ENCODE measurements at places on chromosomes 11 and 22.
A peak's percentile ranks its signal among the peaks of the same experiment; 100 is the strongest.

- no peak for DNase-seq
These were observed 59.0 kb upstream of the KCNQ1OT1 start for GRCh38 chr11:2758751-2759150.

DNA sequence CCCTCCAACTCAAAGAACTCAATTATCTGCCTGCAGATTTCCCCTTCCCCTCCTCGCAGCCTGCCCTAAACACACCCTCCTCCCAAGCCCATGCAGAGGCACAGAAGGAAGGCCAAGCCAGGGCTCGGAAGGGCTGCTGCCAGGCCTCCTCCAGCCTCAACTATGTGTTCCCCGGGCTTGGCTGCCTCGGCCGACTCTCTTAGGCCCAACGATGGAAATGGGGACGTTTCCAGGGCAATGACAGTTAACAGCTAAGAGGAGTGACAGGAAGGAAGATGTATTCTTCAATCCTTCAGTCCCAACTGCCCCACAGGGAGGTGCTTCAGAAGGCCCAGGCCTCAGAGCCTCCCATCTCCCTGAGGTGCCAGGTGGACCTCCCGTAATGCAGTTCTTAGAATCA, 104.0 kb upstream of the AKIP1 start:
- DNase-seq = no peak

DNA sequence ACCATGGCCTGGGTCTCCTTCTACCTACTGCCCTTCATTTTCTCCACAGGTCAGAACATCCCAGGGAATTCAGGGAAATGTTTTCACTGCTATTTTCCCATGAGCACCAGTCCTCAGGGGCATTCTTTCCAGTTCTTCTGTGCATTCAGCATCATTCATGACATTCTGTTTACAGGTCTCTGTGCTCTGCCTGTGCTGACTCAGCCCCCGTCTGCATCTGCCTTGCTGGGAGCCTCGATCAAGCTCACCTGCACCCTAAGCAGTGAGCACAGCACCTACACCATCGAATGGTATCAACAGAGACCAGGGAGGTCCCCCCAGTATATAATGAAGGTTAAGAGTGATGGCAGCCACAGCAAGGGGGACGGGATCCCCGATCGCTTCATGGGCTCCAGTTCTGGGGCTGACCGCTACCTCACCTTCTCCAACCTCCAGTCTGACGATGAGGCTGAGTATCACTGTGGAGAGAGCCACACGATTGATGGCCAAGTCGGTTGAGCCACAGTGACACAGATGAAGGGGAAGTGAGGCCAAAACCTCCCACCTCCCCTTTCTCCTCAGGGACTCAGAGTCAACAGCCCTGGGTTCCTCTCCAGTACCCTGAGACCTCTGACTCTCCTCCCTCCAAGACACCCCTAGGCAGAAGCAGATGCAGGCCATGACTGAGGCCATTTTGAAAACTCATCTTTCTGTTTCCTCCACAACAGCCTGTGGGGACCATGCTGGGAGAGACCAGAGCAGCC, 15.9 kb upstream of the IGLL5 start:
- no peak for DNase-seq

GRCh38 chr22:17792299-17792698, 18.0 kb upstream of the BID start:
- no peak for DNase-seq

DNA sequence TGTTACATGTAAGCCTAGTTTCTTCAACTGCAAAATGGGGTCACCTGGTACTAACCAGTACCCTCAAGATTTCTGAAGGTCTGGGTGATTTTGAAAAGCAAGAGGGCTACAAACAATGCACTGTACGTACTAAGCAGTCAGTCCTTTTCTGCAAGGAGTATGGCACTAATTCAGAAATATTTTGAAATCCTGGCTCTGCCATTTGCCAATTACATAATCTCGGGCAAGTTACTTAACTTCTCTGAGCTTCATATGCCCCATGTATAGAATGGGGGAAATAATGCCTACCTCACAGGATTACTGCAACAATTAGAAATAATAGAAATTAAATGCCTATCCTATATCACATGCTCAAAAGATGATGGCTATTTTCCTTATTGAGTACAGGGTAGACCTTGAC, 60.7 kb upstream of the CCDC89 start:
- no peak for DNase-seq

GRCh38 chr11:60854140-60854846, 1.5 kb downstream of the PTGDR2 start:
- DNase-seq = no peak

- no peak for DNase-seq
These were observed 16.1 kb upstream of the OR52K1 start for GRCh38 chr11:4466131-4466870.

DNA sequence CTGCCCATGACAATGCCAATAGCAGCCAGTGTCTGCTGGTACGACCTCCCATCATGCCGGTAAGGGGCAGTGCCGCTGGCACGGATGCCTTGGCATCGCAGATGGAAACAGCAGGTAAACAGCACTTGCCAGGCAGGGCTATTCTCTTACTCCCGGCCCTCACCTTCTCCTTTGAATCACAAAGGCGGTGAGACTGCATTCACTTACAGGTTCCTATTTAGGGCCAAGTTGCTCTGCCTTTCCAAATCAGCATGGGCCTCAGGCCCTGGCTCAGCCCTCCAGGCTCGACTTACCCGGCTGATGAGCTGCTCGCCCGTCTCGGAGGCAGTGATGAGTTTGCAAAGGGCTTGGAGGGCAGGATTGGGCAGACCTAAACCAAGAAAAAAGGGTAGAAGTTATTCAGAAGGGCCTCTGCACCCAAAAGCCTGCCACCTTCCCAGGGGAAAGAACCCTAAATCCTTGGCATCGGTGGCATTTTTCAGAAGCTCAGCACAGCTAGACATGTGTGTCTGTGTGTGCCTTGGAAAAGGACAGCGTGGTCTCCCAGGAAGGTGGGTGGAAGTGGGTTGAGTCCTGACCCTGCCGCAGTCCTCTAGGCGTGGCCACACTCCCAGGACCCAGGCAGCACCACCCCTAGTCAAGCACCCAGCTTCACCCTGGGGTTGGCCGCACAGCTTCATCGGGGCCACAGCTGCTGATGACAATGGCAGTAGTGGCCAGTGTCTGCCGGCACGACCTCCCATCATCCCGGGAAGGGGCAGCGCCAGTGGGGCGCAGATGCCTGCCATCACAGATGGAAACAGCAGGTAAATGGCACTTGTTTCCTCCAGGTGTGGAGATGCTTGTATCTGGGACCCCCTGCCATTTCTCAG, 73.5 kb upstream of the PITPNB start:
- DNase-seq = no peak

GRCh38 chr22:50146439-50147238, 23.9 kb upstream of the PANX2 start:
- DNase-seq = peak; percentile 61

DNA sequence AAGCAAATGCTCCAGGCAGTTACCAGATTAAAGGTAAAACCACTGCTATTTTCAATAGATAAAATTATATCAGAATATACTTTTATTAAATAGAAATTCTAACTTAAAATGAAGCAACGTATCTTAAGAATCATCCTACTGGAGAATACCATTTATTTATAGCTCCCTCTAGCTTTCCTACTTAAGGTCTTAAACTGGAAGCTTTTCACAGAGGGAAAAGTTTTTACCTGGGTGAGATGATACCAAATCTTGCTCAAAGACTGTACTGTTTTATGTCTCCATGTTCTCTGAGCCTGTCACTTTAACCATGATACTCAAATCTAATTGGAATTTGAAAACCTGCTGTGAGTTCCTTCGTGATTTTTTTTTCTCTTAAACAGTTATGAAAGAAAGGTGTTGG, 291.8 kb downstream of the AASDHPPT start:
- no peak for DNase-seq

GRCh38 chr11:71325418-71326327, 73.3 kb upstream of the SHANK2 start:
- DNase-seq = no peak

- peak; percentile 55 for DNase-seq
These were observed 22.4 kb upstream of the MYH9 start for GRCh38 chr22:36409911-36410756.

GRCh38 chr22:37454857-37455686, 27.8 kb upstream of the ELFN2 start:
- DNase-seq = peak; percentile 86

GRCh38 chr22:36951746-36952145, 38.3 kb downstream of the CSF2RB start:
- DNase-seq = no peak

GRCh38 chr22:32823024-32823730, 21.7 kb downstream of the TIMP3 start:
- no peak for DNase-seq

All from fibroblast of skin of back (primary cell).